ENCODE measurements at places on chromosomes 11 and 22.
A peak's percentile ranks its signal among the peaks of the same experiment; 100 is the strongest.

GRCh38 chr22:40273319-40273718 lies 73.0 kb upstream of the ADSL start:
- DNase-seq = no peak

GRCh38 chr11:117421041-117421440 lies 93.4 kb downstream of the CEP164 start:
- peak; percentile 30 for DNase-seq

GRCh38 chr11:45366619-45367190 lies 80.6 kb upstream of the SYT13 start:
- no peak for DNase-seq

GRCh38 chr11:126628790-126629621 lies 273.5 kb downstream of the ST3GAL4 start:
- no peak for DNase-seq

- no peak for DNase-seq
Measured at GRCh38 chr11:34850334-34850733, 65.8 kb downstream of the APIP start.

DNA sequence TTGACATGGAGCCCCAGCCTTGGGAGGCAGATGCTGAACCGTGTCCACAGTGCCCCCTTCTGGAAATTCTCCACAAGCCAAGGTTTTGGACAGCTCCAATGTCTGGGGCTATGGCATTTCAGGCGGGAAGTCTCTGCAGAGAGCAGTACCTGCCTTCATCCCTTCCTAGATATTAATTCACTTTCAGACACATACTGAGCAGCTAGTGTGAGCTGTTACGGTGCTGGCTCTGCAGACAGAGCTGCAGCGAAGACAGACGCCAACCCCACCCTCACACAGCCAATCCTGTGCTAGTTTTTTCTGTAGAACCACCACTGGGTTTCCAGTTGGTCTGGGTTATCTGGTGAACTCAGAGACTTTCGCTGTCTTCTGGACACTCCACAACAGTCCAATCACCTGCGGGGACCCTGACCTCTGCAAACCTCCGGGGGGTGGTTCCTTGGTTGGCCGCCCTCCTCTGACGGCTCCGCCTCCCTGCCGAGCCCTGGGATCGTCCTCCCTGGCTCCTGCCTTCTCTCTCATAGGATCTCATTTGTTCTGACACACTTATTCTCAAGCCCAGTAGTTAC lies 9.1 kb downstream of the LMF2 start:
- DNase-seq = no peak

DNA sequence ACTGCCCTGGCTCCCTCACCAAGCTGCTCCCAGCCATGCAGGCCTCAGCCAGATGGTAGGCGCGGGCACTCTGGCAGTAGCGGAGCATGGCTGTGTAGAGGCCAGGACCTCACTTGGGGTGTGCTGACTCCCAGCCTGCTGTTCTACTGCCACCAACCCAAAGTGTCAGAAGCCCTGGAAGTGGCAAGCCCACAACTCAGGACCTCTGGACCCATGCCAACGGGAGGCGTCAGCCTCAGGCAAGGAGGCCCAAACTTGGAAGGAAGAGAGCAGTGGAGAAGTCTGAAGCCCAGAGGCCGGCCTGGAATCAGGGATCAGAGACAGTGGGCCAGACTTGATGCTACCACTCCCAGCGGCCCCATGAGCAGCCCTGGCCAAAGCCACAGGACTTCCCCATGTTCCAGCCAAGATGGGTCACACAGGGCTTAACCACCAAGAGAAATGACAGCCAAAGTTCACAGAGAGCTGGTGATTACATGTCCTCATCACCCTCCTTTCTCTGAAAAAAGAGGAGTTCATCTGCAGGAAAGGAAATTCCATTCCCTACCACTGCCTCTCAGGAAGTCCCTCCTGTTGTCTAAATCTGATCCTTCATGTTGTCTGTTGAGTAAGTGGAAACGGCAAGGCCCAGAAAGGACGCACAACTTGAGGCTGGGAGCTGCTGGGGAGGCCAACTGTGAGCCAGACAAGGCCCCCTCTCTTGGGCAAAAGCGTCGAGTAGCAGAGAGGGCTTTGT lies 4.4 kb downstream of the ARRB1 start:
- peak; percentile 78 for DNase-seq

- DNase-seq = no peak
Measured at GRCh38 chr11:33877038-33877437, 14.8 kb downstream of the LMO2 start.

DNA sequence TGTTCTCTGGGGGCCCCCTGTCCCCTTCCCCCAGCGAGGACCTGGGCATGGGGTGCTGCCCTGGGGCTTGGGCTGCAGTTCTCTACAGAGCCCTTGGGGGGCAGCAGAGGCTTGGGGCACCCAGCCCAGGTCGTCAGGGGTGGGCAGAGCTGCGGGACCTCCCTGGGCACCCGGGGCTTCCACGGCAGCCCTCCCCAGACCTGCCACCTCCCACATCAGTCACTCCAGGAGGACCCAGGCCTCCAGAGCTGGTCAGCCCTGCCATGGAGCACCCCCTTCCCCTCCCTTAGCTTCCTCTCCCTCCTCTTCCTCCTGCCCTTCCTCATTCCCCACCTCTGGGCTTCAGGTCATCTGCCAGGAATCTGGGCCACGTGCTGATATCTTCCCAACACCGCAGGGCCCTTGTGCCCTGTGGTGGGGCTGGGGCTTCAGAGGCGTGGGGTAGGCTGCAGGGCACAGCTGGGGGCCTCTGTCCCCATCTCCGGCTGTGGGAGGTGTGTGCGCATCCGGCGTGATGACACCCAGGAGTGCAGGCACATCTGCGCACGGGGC lies 5.8 kb downstream of the TSPAN4 start:
- DNase-seq = no peak

- peak; percentile 55 for DNase-seq
Measured at GRCh38 chr11:67268081-67268961, 2.0 kb downstream of the GRK2 start.

- peak; percentile 40 for DNase-seq
Measured at GRCh38 chr11:71490731-71491390, 36.2 kb upstream of the KRTAP5-7 start.

DNA sequence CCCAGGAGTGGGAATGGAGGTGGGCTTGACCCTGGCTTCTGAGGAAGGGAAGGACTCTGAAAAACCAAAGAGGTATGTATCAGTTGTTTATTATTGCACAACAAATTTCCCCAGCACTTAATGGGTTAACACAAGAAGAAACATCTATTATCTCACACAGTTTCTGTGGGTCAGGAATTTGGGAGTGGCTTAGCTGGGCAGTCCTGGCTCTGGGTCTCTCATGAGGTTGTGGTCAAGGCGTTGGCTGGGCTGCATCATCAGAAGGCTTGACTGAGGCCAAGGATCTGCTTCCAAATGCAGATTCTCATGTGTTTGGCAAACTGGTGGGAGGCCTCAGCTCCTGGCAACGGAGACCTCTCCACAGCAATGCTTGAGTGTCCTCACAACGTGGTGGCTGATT lies 17.5 kb upstream of the SMIM38 start:
- peak; percentile 54 for DNase-seq

GRCh38 chr11:680970-681369 lies 14.1 kb downstream of the DEAF1 start:
- DNase-seq = no peak

DNA sequence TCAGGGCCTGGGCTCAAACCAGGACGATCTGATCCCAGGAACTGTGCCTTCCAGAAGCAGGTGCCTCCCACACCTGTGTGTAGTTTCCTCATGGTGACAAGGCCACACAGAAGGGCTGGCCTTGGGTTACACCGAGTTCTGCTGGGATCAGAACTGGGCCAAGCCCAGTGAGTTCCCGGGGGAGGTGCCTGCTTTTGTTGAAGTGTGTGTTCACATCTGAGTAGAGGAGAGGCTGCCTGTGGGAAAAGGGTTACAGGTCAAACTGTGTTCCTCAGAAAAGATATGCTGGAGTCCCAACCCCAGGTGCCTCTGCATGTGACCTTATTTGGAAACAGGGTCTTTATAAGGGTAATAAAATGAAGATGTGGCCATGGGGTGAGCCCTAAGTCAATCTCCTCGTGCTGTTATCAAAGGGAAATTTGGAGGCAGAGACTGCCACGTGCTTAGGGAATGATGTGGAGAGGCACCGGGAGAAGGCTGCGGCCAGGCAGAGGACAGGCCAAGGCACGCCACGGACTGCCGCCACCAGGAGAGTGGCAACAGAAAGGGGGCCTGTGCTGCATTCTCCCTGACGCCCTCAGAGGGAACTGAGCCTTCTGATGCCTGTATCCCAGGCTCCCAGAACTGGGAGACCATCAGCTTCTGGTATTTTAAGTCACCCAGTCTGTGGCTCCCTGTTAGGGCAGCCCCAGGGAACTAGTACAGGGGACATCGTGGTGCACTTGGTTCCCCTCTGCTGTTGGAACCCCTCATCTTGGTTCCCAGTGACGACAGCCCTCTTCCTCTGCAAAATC lies 158.8 kb downstream of the CACNA1I start:
- no peak for DNase-seq

GRCh38 chr11:64224151-64224890 lies 1.7 kb downstream of the TRPT1 start:
- DNase-seq = peak; percentile 59

DNA sequence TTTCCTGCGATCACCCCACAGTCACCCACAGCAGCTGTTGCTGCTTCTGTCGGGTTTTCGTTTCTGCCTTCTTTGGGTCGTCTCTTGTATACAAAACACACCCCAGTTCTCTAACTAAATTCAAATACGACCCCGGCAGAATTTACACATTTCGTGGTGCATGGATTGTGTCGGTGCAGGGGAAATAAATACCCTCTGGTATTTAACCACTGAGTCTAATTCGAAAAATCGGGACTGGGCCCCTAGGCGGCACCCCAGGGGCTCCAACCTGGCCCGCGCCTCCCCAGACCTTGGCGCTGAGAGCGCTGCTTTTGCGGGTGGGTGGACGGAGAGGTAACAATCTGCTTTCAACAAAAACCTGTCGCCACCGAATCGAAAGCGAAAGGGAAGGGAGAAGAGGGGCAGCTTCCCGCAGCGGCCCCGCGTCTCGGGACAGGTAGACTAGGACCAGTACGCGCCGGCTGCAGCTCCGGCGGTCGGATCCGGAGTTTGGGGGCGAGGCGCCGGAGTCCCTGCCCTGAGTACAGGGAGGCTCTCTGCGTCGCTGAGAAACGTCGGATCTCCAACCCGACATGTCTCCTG lies 4.4 kb downstream of the ALX4 start:
- DNase-seq = no peak

DNA sequence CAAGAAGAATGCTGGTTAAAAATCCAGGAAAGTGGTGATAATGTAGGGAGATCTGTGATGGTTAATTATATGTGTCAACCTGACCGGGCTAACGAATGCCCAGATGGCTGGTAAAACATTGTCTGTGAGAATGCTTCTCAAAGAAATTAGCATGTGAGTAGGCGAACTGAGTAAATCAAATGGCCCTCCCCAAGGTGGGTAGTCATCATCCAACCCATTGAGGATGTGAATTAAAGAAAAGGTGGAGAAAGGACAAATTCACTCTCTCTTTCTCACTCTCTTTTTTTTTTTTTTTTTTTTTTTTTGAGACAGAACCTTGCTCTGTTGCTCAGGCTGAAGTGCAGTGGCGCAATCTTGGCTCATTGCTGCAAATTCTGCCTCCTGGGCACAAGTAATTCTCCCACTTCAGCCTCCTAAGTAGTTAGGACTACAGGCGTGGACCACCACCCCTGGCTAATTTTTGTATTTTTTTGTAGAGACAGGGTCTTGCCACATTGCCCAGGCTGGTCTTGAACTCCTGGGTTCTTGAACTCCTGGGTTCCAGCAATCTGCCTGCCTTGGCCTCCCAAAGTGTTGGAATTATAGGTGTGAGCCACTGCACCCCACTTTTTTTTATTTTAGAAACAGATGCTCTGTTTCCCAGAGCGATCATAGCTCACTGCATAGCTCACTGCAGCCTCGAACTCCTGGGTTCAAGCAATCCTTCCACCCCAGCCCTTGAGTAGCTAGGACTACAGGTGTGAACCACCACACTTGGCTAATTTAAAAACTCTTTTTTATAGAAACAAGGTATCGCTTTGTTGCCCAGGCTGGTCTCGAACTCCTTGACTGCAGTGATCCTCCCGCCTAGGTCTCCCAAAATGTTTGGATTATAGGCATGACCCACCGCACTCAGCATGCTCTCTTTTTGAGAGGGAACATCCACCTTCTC lies 22.0 kb upstream of the P2RY6 start:
- DNase-seq = no peak

GRCh38 chr11:16857186-16857585 lies 118.7 kb downstream of the C11orf58 start:
- no peak for DNase-seq

DNA sequence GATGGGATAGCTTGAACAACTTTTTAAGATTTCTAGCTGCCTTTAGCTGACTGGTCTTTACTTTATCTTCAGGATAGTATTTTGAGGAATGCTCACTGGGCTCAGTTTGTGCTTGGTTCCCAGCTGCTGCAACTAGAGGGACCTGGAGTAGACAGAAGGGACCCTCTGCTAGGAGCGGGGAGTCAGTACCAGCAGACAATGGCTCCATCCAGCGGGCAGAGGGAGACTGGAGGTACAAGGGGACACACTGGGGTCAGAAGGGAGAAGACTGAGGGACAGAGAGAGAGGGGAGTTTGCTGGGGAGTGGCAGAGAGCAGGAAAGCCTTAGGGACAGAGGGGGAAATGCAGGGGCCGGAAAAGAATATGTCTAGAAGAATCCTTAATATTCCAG lies 22.0 kb upstream of the ACER3 start:
- DNase-seq = no peak

DNA sequence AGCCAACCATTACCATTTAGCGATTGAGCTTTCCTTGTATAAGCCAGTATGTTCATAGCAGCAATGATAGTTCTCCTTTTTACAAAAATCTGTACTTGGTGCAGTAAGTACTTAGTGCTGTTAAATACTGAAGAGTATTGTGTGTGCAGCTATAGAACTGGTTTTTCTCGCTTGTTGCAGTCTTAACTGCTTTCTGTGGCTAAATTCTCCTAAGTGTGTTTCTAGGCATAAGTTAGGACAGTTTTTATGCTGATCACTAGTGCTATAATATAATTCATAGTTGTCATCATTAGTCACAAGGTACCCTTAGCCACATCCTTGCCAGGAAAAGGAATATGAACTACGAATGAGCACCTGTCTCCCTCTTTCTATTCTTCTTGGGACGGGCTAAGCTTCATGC lies 107.7 kb downstream of the GRAMD1B start:
- no peak for DNase-seq

All from sciatic nerve (tissue), 2 donors.